ENCODE measurements at places on chromosomes 3 and 15.

DNA sequence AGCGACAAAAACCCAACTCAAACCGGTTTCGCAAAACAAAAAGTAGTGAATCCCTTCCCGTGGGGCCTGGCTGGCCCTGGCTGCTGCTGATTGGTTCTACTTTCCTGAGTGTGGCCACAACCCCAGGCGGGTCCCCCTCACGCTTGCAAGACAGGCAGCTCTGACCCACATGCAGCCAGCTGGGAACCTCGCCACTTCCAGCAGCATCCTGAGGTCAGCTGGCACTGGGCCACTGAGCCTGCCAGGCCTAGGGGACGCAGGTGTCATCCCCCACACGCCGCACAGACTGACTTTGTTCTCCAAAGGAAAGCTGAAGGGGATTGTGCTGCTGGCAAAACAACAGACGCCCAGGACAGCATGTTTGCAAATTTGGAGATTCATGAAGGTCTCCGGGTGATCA lies 111.1 kb downstream of the TPRA1 start:
- DNase-seq, result no peak

DNA sequence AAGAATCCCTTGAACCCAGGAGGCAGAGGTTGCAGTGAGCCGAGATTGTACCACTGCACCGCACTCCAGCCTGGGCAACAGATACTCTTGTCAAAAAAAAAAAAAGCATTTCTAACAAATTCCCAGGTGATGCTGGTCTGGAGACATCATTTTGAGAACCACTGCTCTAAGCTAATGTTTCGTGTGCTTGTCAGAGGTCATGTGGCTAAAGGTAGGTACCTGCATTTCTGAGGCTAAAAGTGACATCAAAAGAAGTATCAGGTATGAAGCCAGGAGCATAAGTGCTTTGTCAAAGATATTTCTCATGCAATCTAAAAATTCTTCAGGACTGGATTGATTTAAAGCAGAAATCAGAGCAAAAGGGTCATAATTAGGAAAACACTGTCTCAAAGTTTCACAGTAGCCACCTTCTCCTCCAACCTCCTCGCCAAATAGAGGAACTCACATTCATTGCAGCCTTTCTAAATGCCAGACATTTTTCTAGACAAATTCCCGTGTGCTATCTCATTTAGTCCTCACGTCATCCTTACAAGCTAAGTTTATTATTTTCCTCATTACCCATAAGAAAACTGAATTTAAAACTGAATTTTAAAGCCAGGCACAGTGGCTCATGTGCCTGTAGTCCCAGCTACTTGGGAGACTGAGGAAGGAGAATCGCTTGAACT lies 25.7 kb upstream of the GSK3B start:
- no peak for DNase-seq

- no peak for DNase-seq
Observed at GRCh38 chr3:193134856-193135255, 106.2 kb upstream of the PLAAT1 start.

DNA sequence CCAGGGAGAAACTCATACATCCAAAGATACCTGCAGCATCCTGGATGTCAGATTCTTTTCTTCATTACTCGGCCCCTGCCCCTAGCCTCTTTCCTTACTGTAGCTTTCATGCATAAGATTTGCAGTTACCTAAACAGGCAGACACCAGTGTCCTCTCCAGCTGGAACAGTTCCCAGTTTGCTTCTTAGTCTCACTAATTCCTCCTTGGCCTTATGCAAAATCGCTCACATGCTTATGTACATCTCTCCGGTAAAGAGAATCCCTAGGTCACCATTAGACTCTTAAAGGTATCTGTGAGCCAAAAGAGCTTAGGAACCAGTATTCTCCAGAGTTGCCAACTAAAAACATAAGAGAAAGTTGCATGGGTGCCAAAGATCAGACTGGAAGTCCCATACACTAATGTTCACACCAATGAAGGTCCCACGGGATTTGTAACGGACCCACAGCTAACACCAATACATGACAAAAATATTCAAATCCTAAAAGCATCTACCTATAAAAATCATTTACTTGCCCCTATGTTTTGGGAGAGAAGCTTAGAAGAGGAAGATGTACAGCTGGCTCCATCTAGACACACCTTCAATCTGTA lies 66.6 kb downstream of the CBLB start:
- no peak for DNase-seq

GRCh38 chr15:31487811-31488436 lies 161.3 kb downstream of the KLF13 start:
- peak; percentile 17 for DNase-seq

GRCh38 chr15:91864664-91865063 lies 11.2 kb downstream of the SLCO3A1 start:
- no peak for DNase-seq

- no peak for DNase-seq
Observed at GRCh38 chr3:174862666-174863065, 3.5 kb downstream of the NAALADL2 start.

DNA sequence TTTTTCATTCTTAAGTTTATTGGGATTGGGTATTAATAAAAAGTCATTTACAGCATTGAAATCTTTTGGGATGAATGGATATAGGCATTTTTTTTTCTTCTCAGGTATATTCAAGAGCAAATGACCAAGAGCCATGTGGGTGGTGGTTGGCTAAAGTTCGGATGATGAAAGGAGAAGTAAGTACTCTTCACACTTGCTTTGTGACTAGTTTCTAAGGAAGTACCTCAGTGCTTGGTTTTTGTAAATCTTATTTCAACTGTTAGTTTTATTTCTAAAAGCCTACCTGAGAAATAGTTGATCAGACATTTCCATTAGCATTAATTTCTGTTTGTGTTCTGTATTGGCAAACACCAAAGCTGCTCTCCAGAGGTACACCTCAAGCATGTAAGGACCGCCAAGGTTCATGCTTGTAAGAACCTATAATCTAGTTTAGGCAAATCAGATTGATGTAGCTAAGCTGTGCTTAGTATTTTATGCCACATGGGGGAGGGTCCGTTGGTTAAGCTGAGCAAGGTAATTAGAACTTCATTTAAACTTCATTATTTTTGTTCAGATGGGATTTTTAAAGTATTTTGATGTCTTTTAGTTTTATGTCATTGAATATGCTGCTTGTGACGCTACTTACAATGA lies 35.4 kb downstream of the FXR1 start:
- DNase-seq, result no peak

GRCh38 chr15:67148196-67148701 lies 82.8 kb downstream of the SMAD3 start:
- DNase-seq, result no peak

GRCh38 chr3:81406318-81406717 lies 355.1 kb downstream of the GBE1 start:
- DNase-seq, result no peak

DNA sequence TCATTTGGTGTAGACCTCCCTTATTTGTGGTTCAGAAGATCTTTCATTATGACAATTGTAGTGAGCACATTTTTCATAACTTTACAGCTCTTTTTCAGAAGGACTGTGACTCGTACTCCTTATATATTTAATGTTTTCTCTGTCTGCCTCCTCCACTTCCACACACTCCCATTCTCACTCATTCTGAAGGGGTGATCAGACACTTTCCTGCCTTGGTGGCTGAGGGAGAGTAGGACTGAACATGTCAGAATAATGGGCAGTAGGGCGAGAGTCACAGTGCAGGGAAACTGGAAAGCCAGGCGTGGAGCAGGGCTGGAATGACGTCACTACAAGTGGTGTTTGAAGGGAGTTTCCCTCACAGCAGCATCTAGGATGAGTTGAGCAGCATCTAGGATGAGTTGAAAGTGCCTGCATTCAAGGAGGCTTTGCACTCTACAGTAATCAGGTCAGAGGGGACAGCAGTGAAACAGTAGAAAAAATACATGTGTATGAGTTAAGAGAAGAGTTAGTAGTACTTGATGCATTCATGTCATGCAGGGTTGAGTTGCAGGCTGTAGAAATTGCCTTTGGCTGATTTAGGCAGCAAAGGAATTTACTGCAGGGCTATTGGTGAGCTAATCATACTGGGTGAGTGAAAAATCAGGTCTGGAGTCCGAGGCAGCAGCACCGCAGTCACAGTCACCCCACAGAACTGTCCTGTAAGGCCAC lies 36.3 kb upstream of the FBXL22 start:
- DNase-seq, result peak; percentile 36

DNA sequence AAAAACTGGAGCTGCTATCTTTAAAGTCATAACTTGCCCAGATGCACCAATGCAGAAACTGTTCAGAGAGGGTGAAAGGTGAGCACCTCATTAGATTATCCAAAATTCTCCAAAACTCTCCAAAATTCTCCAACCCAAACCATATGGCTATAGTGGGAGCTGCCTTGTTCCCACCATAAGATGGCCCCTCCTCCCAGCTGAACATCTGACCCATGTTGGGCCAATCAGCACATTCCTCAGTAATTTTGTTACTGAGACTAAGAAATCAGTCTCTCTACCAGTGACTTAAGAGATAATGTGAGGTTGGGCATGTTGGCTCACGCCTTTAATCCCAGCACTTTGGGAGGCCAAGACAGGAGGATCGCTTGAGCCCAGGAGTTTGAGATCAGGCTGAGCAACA lies 32.8 kb downstream of the DPH3 start:
- DNase-seq, result no peak

DNA sequence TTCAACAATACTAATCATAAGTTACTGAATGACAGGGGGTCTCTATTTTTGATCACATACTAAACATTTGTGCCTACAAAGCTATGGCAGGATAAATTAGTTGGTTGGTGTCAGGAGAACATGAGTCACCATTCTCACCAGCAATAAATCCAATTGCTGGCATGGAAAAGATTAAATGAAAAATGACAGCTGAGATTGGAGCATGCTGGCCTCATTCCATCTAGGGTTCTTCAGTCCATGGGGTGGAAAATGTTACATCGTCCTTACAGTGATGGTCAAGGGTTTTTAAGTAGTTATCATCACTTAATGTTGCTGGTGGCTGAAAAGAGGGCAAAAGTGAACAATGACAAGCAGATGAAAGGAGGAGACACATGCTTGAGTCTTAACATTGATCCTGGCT lies 180.1 kb upstream of the BCL6 start:
- DNase-seq, result no peak

DNA sequence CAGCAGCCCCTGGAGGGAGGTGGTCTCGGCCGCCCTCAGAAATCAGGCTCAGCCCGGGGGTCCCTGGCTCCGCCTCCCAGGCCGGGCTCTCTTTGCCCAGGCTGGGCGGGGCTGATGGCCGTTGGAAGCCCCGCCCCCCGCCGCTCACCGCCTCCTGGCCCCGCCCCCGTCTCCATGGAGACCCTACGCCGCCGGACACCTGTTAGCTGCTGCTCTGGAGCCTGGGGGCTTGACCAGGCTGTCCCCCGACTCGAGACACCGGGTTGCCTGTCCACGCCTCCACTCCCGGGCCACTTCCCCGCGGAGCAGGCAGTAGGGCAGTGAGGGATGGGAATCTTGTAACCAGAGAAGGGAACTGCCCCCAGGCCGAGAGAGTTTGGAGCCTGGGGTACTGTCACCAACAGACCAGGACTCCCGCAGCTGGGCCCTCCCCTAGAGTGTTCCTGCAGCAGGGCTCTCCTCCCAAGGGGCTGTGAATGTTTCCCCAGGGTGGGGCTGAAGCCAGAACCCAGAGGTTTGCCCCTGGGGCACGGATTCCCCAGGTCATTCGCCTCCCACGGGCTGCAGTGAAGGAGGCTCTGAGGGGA lies 27.8 kb upstream of the RPL32 start:
- peak; percentile 28 for DNase-seq

GRCh38 chr3:145952536-145952935 lies 208.4 kb downstream of the PLOD2 start:
- DNase-seq, result no peak

DNA sequence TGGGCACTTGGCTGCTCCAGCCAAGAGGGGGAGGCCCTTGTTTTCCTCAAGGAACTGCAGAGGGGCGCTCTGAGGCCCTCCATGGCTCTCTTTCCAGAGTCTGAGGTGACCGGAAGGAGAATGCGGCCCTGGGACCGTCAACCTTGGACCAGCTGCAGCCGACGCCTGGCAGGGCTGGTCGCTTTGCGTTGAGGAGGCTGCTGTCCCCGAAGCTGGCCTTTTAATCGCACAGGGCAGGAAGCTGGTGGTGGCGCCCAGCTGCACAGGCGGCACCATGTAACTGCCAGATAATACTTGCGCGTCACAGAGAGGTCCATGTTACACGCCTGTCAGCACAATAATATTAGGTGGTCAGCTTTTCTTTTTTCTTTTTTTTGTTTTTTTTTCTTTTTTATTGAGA lies 875 bp upstream of the HLTF start:
- no peak for DNase-seq

DNA sequence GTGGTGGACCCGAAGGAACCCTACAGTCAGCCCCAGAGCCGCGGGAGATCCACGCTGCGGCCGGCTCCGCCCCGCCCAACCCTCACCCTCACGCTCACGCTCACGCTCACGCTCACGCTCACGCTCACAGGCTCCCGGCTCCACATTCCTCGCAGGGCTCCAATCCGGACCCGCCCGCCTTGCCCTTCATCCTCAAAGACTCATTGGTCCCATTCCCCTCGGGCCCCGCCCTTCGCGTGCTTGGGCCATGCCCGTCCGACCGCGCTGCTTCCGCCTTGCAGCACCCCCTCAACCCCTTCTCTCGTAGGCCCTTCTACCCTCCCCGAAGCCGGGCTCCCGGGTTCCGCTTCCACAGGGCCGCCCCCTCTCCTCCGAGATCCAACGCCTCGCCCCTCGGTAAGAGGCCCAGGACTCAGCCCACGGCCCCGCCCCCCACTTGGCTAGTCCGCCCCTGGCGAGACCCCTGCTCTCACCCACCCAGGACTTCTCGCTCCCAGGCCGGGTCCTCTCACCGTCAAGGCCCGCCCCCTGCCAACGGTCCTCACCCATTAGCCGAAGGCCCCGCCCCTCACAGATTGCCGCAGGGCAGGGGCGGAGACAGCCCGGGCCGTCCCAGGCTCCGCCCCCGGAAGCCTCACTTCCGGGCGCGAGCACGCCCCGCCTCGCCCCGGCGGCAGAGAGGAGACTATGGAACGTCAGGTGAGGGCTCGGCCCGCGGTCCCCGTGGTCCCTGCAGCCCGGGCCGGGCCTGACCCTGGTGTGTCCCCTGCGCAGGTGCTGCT lies at the start of gene APEH:
Gene APEH (plus strand): TSS at position 637 of the 782 bp plus-strand sequence. CDS start 51 bp downstream, at position 688.
- peak; percentile 96 for DNase-seq

Measured in stimulated activated CD4-positive, alpha-beta T cell treated with anti-CD3 and anti-CD28 coated beads, Interleukin-2, amount 100 ng/mL, for 48 hours (primary cell).